Common myeloid progenitor, CD34-positive (primary cell): ENCODE measurements at places on chromosomes 2 and 18.

- DNase-seq, result no peak
Observed at GRCh38 chr18:57951999-57952774, 91.8 kb upstream of the NEDD4L start.

GRCh38 chr2:112640800-112641675 lies 4.7 kb upstream of the SLC20A1 start:
- DNase-seq, result no peak

DNA sequence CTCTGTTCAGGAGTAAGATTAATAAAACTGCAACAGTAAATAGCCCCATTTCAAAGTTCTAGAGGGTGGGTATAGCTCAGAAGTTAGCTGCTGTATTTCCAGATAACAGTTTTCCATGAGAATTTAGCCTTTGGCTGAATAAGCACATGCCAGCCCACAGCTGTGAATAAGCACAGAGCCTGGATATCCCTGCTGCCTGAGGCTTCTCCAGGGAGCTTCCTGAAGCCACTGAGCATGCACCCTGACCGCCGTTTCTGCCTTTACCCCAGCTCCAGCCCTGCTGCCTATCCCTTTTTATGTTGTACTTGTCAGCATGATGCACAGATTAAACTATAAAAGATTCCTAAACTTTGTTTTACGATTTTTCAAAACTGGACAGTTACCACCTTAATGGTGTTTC lies 85.3 kb downstream of the FEZ2 start:
- DNase-seq, result no peak

GRCh38 chr2:238549866-238550265 lies 123.1 kb downstream of the ASB1 start:
- DNase-seq, result no peak

DNA sequence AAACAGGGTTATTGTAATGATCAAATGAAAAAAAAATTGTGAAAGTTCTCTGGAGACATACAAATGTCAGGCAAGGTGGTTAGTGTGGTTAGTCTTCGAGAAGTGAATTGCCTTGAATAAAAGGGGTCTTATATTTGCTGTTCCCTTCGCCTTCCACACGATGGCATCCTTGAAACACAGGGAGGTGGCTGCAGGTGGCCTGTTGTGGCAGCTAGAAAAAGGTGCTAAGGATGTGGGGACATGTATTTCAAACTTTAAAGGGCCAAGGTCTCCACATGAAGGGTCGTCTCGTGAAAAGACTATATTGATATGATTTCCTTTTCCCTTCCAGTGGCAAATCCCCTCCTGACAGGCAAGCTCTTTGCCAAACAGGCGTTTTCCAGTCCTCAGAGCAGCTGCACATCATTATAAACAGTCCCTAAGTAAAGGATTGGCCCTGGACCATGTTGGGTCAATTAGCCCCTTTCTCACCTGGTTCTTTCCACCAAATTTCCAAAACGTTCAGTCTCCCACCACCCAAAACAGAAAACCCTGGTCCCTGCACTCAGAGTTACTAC lies 68.5 kb downstream of the COPS8 start:
- peak; percentile 82 for DNase-seq

GRCh38 chr2:72103690-72104089 lies 44.0 kb downstream of the CYP26B1 start:
- no peak for DNase-seq

DNA sequence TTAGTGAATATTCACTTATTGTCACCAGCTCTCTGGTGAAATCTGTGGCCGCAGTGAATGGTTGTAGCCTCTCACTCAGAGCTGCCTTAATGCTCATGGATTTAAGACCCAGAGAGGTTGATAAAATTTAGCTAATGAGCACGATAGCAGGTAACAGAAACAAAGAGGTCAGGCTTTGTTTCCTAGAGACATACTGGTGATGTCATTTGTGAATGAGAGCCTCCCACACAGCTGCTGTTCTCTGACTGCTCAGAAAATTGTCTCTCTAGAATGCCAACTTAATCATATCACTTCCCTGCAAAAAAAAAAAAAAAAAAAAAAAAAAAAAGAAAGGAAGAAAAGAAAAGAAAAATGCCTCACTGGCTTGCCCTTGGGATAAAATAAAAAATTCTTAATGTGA lies 411.7 kb upstream of the MYT1L start:
- DNase-seq, result no peak

DNA sequence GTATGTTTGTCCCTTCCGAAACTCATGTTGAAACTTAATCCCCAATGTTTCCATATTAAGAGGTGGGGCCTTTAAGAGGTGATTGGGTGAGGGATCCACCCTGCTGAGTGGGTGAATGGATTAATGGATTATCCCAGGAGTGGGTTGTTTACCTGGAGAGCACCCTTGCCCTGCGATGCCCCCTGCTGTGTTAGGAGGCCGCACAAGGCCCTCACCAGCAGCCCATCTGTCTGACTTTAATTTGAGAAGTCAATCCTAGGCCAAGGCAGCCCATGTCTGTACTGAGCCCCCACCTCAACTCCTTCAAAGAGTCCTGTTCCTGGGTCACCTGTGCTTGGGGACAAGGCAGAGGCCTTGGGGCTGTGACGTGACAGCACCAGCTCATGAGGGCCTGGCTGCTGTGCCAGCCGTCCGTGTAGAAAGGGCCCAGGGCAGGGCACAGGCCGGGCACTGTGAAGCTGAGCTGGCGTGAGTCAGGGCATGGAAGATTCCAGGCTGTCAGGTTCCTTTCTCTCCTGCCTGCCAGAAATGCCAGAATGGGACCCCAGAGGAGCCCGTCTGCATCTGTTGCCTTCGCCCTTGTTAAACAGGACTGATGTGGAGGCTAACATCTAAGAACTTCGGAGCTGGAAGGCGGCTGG lies 21.3 kb upstream of the TAF1B start:
- no peak for DNase-seq

DNA sequence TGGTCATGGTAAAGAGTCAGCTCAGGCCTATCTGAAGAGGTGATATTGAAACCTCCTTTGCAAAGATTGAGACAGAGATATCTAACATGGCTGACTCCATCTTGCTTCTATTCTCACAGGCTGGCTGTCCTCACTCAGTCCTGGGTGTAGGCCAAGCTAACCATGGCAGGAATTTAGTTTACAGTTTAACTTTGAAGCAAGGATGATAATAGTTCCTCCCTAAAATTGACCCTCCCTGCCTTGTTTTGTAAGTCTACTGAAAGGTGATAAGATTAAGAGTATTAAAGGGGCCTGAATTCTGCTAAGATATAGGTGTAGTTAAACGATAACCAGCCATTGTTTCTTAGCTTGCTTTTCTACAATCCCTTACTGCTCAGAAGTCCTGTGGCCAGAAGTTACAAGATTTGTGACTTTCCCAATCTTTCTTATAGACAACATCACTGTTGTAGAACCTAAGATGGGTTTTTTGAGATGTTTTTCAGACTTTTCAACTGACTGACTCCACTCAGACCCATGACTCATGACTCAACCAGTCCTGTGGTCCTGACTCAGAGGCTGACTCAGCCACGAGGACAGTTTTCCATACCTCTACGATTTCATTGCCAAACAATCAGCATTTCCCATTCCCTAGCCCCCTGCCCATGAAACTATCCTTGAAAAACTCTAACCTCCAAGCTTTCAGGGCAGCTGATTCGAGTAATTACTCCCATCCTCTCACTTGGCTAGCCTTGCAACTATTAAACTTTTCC lies 195.7 kb upstream of the SESTD1 start:
- DNase-seq, result no peak

GRCh38 chr2:232200195-232200594 lies 178.4 kb upstream of the ALPP start:
- no peak for DNase-seq

- no peak for DNase-seq
Observed at GRCh38 chr18:74682991-74683297, 85.3 kb downstream of the ZNF407 start.

- DNase-seq, result no peak
Observed at GRCh38 chr2:146623771-146624170, 1221.1 kb upstream of the ACVR2A start.

GRCh38 chr2:229598227-229598626 lies 116.1 kb downstream of the DNER start:
- DNase-seq, result no peak

DNA sequence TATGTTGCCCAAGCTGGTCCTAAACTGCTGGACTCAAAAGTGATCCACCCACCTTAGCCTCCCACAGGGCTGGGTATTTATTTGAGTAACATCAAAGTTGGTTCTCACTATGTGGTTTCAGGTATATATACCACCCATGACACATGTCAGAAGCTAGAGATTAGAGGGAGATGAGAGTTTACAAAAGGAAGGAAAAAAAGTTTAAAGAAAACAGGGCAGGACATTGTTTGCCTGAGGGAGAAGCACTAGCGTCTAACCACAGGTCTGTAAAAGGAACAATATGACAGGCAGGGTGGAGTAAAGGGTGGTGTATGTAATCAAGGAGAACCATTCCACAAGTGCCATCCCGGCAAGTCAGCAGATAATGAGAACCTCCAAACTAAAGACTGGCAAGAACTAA lies 8.5 kb downstream of the CEP76 start:
- DNase-seq, result no peak

- DNase-seq, result no peak
Observed at GRCh38 chr18:36496022-36496421, 198.5 kb downstream of the FHOD3 start.

- peak; percentile 14 for DNase-seq
Observed at GRCh38 chr2:74778381-74779264, 55.3 kb upstream of the HK2 start.

DNA sequence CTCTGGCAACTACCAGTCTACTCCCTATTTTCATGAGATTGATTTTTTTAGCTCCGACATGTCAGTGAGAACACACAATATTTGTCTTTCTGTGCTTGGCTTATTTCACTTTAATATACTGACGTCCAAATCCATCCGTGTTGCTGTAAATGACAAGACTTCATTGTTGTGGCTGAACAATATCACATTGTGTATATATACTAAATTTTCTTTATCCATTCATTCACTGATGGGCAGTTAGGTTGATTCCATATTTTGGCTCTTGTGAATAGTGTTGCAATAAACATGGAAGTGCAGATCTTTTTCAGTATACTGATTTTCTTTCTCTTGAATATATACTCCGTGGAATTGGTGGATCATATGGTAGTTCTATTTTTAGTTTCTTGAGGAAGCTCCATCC lies 5.8 kb upstream of the TTC21B start:
- no peak for DNase-seq

DNA sequence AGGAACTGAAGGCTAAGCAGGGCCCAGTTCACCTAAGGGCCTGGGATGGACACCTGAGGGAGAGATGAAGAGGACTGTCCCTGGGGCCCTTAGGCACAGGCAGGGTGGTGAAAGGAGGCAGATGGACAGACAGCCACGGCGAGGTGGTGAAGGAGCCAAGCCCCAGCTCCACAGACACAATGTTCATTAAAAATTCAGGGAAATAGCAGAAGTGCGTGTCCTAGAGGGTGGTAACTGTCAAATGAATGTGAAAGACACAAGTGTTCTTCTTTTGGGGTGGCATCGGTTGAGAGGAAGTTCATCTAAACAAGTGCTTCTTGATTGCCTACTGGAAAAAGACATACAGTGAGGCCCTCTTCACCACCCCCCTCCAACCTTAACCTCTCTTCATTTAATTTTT lies 76.2 kb upstream of the SIX2 start:
- peak; percentile 11 for DNase-seq

DNA sequence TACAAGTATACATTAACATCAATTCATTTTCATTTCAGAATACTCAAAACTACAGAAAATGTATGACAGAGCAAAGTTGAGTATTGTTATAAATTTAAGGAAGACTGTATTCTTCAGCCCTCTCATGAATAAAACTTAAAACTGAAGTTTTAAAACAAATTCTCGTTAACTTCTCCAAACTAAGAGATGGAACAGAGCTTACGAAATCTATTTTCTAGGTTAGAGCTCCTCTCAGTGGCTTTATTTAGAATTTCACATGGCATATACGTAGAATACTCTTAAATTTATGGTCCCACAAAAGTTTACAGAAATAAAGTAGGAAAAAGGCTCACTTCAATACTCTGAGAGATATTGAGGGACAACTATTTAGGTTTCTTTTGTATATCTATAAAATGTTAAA lies 612.1 kb downstream of the KCNJ3 start:
- peak; percentile 50 for DNase-seq

DNA sequence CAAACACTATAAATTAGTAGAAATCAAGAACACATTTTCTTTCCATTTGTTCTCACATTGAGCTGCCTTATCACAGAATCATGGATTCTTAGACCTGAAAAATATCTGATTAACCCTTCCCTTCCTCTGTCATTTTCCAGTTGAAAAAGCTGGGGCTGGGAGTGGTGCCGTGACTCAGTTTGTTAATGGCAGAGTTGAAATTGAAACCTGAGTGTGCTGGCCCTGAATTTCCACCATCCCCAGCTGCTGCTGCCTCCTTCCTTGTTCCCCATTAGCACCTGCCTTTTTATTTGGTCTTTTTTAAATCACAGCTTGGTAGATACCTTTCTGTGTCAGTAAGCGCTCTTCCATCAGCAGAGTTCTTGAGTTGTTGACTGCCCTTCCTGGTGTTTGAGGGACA lies 10.6 kb downstream of the FARP2 start:
- DNase-seq, result no peak

- peak; percentile 89 for DNase-seq
Observed at GRCh38 chr2:197248623-197249022, 62.0 kb downstream of the ANKRD44 start.

DNA sequence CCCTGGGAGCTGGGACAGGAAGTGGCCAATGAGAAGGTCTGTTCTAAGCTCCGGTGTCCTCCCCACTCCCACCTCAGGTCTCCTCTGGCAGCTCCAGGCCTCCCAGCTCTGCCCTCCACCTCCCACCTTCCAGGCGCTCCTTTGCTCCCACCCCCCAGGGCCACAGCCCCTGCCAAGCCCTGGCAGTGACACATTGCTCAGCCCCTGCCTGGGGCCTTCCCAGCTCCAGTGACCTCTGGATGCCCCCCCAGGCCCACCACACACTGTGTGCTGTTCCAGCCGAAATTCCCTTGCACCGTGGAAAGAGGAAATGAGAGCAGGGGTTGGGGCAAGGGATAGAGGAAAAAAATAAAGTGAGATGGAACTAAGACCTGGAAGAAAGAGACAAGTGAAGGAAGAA lies 289.6 kb downstream of the CYP26B1 start:
- no peak for DNase-seq

DNA sequence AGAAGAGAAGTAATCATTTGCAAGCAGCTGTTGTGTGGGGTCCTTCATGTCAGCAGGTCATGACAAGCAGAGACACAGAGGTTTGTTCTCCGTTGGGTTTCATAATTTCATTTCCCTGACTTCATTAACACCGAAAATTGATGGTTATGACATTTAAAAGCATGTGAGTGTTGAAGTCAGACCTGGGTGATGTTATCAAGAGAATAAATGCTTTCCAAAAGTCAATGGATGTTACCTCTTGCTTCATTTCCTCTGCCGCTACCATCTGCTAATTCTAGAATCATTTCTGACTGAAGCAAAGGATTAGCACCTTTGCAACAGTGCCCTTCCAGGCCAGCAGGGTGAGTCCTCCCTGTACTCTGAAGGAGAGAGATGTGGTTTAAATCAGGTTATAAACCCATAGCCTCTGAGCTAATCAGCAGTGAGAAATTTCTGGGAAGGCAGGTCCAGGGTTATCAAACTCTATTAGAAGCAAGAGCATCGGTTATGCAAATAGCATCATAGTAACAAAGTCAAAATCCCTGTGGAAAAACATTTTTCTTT lies 446.2 kb downstream of the PIK3C3 start:
- no peak for DNase-seq
